HuH-7 (cell line): ENCODE measurements at places on chromosomes 2 and 18.

DNA sequence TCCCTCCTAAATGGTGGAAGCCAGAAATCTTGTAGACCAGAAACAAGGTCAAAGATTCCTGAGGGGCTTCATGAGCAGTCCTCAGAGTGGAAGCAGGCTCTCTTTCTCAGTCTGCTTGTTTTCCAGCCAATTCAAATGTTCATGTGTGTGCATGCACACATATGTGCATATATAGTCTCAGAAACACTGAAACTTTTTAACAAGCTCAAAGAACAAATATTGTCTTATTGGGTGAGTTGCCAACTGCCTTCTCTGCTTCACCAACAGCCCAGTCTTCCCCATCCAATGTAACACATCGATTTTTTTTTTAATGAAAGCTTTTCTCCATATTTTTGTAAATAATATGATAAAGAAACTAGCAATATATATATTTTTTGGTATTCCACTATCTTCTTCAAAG lies 3.7 kb downstream of the CACNB4 start:
- DNase-seq: no peak

- DNase-seq: no peak
These were observed 241.3 kb downstream of the RBM43 start for GRCh38 chr2:151020411-151020810.

- DNase-seq: no peak
These were observed 976.3 kb downstream of the TMEM182 start for GRCh38 chr2:103738108-103738507.

GRCh38 chr2:181954538-181954883 lies 31.1 kb upstream of the PPP1R1C start:
- DNase-seq: no peak

DNA sequence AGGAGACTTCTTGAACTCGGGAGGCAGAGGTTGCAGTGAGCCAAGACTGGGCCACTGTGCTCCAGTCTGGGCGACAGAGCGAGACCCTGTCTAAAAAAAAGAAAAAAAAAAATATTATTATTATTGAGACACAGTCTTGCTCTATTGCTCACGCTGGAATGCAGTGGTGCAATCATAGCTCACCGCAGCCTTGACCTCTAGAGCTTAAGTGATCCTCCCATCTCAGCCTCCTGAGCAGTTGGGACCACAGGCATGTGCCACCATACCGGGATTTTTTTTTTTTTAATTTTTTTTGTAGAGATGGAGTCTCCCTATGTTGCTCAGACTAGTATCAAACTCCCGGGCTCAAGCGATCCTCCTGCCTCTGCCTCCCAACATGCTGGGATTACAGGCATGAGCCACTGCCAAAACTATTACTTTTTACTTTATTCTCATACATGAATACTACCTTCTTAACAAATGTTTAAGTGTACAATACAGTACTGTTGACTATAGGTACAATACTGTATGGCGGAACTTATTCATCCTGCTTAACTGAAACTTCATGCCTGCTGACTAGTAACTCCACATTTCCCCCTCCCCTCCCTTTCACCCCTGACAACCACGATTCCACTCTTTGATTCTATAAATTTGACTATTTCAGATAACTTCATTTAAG lies 15.5 kb downstream of the FBXO11 start:
- no peak for DNase-seq

DNA sequence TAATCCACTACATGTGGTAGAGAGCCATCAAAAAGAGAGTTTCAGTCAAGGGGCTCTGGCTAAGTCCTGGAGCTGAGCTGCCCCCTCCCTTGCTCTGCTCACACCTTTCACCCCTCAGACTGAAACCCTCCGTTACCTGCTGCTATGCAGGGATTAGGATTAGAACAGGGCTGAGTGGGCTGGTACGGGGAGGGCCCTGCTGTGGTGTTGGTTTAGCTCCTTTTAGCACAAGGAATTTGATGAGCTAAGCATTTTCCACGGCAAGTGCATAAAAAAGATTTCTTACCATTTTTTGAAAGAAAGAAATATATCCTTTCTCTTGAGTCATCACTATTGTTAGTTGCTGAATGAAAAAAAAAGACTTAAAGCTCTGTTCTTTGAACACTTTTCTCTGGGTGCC lies 46.3 kb downstream of the TCF7L1 start:
- DNase-seq: no peak

- no peak for DNase-seq
These were observed 215.2 kb upstream of the LRRTM1 start for GRCh38 chr2:80519699-80520291.

DNA sequence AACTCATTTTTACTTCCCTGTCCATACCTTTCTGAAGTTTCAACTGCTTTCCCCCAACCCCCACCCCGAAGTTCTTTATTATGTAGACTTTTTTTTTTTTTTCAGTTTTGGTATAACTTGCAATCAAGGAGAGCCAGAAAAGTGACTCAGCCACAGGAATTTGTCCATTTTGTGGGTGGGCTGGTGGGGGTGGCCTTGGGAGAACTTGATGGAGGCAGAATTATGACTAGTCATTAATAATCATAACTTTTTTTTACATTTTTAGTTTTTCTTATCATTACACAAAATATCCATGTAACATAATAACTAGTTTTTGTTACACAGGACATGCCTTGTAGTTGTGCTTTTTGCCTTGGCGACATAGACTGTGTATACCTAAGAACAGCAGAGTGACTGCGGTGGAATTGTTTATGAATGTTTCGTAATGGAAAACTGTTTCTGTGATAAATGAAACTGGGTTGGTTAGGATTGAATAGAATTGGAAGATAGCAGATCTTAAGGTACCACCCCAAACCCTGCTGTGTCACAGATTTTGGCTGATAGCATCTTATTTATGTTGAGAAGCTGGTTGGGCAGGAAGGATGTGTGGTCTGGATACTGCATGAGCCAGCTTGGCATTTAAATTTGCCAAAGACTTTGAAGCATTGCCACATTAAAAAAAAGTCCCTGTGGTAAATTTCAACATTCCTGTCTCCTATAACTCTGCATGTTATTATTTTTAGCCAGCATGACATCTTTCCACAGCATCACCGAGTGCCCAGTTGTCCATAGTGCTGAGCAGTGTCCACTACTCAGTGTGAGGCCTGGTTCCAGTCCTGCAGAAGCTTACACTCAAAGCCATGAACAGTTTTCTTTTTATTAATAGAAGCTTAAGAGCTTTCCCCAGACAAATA lies 30.7 kb downstream of the LYPD6B start:
- DNase-seq: no peak

- DNase-seq: no peak
These were observed 881.0 kb downstream of the CPS1 start for GRCh38 chr2:211437396-211437795.

- no peak for DNase-seq
These were observed 297.7 kb downstream of the MTX2 start for GRCh38 chr2:176566961-176567360.

DNA sequence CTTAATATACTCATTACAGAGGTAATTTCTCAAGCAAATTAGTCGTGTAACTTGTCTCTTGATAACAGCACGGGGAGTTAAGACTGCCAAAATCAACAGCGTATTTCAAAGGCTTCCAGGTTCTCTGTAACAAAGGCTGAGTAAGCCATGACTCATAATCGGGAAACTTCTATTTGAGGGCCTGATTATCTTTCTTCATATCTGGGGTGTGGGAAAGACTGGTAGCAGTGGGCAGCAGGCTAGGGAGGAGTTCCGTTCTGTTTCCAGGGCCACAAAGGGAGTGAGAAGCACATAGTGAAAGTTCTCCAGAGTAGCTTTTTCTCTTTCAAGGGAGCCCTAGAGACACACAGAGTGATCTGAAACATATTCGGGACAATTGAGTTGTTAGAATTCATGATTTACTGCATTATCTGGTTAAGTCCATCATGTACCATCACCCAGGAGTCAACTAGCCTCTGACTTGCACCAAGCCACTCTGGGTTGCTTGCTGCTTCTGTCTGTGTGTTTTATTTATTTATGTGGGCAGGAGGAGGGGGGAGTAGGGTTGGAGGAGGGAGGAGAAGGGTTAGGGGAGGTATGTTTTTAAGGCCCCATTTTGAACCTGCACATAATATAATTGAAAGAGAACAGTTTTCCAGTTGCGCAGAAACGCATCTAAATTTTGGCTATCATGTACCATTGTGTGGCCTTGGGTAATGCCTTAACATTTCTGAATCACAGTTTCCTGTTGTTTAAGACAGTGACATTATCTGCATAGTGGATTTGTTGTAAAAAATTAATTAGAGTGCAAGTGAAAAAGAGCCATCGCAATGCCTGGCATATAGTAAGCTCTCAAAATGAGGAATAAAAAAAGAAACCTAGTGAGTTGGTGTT lies 80.5 kb upstream of the ITPRID2 start:
- no peak for DNase-seq

DNA sequence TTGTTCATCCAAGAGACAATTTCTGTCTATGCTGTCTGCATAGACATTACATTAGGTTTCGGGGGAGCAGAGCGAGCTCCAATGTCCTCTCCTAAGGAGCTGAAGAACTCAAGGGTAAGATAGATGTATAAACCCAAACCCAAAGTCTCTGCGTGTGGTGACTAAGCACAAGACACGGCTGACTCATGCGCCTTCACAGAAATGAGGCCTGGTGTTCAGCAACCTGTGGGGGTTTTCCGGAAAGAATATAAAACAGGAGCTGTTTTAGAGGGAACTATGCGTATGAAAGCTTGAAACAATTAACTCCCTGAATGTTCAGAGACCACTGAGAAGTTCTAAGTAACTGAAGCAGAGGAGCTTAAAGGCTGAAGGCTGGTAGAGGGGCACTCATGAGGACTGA lies 154.7 kb downstream of the SOX11 start:
- DNase-seq: no peak

- no peak for DNase-seq
These were observed 1080.5 kb upstream of the ACVR2A start for GRCh38 chr2:146764301-146764700.

- no peak for DNase-seq
These were observed 505 bp downstream of the FOXI3 start for GRCh38 chr2:88451811-88452564.

DNA sequence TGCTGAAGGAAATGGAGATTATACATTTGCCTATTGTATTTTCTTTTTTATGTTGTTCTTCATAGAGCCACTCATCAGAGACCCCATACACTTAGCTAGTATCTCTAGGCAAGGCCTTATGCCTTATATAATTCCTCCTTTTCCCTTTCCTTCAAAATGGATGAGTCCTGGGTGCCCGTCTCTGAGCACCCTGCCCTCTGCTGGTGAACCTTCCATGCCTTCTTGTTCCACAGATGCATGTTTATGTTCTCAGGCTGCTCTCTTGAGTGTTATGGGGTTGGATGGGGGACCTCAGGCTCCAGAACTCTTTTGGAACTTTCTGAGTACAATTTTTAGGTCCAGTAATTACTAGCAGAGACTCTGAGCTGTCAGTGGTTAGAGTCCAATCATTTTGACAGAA lies 368.6 kb upstream of the SPRED2 start:
- DNase-seq: peak; percentile 15

- DNase-seq: no peak
These were observed 371.7 kb upstream of the RND3 start for GRCh38 chr2:150859162-150859561.

- peak; percentile 88 for DNase-seq
These were observed 34.1 kb upstream of the GNAL start for GRCh38 chr18:11654736-11655605.

GRCh38 chr2:31476511-31477180 lies 62.1 kb upstream of the XDH start:
- no peak for DNase-seq

GRCh38 chr2:196291426-196291825 lies 120.0 kb upstream of the STK17B start:
- DNase-seq: no peak

- no peak for DNase-seq
These were observed 109.7 kb upstream of the ZNF236 start for GRCh38 chr18:76712511-76713140.

DNA sequence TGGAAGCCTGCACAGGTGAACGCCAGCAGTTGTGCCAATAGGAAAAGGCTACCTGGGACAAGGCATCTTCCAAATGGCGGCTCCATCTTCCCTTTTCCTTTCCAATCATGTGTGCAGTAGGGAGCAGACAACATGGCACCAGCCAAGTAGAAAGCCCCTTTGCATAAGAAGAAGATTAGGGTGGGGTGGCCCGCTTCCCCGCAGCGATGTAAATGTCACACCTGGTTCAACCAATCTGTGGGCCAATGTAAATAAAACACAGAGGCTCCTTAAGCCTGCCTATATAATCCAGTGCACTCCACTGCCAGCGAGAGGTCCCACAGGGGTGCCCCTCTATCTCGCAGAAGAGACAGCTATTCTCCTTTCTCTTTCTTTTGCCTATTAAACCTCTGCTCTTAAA lies 468.4 kb upstream of the CRIM1 start:
- DNase-seq: no peak

GRCh38 chr2:241873081-241873802 lies 3.7 kb downstream of the RTP5 start:
- no peak for DNase-seq

DNA sequence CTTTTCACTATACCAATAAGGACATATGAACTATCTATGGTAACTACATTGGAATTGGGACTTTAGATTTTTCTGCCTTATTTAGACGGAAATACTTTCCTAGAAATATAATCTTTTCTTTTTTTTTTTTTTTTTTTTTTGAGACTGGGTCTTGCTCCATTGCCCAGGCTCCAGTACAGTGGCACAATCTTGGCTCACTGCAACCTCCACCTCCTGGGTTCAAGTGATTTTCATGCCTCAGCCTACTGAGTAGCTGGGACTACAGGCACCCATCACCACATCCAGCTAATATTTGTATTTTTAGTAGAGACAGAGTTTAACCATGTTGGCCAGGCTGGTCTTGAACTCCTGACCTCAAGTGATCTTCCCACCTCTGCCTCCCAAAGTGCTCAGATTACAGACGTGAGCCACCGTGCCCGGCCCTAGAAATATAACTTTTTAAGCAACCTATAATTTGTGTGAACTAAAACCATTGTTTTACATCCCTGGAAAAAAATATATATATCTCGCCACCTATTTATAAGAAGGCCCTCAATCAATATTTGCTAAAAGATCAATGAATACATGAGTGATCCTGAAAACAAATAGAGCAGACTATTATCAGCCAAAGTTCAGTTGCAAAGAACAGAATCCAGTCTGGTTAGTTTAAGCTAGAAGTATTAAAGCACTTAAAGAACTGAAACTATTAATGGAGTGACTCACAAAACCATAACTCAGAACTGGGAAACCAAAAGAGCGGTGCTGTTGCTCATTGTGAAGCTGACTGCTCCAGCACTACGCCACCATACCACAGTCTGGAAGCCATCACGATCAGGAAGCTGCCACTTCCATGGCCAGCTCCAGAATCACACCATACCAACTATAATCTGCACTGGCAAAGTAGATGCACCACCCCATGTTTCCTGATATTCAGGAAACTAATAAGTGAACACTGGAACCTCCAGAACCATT lies 8.4 kb upstream of the HNRNPLL start:
- no peak for DNase-seq
